Glutamatergic neuron (in vitro differentiated cells): ENCODE measurements at places on chromosomes 16 and 17.

- no peak for DNase-seq
Measured at GRCh38 chr17:27494192-27495091, 38.2 kb downstream of the KSR1 start.

- DNase-seq = peak; percentile 71
Measured at GRCh38 chr17:81483085-81483861, 29.3 kb downstream of the ACTG1 start.

- DNase-seq = no peak
Measured at GRCh38 chr16:11007714-11008280, 63.4 kb downstream of the CLEC16A start.

DNA sequence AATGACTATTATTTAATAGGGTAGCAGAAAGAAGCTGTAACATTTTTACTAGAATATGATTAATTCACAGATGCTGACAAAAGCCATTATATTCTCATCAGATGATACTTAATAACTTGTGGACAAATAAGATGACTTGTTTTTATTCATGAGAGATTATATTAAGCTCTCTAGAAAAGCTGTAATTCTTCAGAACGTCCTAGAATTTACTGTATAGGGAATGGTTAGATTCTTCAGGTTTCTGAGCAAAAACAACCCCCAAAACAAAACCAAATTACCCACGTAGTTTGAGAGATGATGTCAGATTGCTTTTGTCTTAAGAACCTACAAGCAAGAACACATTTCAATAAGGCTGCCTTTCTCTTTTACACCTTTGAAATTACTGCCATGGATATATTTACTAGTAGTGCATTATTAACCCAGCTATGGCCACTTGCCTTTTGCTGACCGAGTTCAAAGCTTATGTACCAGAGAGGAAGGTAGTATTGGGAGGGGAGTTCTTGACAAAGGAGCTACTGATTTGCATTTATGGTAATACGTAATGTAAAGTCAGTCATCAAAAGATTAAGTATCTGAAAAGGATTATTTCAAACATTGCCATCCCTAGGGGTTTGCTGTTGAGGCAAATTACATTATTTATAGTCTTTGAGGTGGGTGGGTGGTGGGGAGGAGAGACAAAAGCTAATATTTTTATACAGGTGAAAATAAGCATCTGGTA, 51.7 kb downstream of the NLK start:
- DNase-seq = no peak

DNA sequence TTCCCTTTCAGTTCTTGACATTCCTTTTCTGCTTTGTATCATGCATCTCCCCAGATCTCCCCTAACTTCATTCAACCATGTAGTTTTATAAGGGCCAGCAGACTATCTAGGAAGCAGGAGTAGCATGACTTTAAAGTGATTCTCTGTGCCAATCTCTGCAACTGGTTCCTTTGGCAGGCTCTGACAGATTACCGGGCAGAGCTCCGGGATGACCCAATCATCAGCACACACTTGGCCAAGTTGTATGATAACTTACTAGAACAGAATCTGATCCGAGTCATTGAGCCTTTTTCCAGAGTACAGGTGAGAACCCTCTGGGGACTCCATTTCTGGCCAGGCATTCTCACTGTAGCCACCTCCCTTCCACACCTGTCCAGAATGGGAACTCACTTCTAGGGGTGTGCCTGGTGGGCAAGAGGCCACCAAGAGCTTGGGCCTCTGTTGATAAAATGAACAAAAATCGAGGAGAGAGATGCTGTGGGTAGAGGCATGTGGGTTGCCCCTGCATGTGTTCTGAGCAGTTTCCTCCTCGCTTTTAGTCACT, 7.6 kb upstream of the CDK5R1 start:
- no peak for DNase-seq
